ENCODE measurements at places on chromosomes 13 and 19.

DNA sequence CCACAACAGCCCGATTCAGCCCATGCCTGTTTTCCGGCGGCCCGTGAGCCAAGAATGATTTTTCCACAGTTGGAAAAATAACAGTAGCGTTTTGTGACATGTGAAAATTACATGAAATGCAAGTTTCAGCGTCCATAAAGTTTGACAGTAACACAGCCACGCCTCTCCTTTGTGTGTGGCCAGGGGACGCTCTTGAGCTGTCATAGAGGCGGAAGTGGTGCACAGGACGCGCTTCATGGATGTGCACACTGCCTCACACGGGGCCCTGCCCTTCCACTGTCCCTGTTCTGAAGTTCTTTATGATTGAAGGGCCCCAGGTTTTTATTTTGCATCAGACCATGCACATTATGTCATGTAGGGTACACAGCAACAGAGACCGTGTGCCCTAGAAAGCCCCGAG, 12.4 kb upstream of the ELAVL1 start:
- H3K36me3 ChIP-seq = peaks cover 1% of the 10 kb centered on the region
- no peak overlapping the region for H3K4me3 ChIP-seq
- peak; percentile 64 for DNase-seq
- no peaks in the 10 kb centered on the region for H3K27me3 ChIP-seq
- peaks cover 2% of the 10 kb centered on the region for H3K4me1 ChIP-seq

DNA sequence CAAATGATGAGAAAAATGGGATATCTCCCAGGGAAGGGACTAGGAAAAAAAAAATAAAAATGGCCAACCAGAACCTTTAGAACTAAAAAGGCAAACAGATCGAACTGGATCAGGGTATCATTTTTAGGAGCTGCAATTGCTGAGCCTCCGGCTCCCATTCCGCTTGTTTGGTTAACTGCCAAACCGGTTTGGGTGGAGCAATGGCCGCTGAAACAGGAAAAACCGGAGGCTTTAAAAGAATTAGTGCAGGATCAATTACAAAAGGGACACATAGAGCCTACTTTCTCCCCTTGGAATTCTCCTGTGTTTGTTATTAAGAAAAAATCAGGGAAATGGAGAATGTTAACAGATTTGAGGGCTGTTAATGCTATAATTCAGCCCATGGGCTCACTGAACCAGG, 12.7 kb upstream of the ZNF443 start:
- H3K27ac ChIP-seq = no peak overlapping the region
- H3K4me1 ChIP-seq = no peaks in the 10 kb centered on the region
- DNase-seq = no peak
- H3K27me3 ChIP-seq = no peaks in the 10 kb centered on the region
- no peak overlapping the region for H3K4me3 ChIP-seq

GRCh38 chr13:95049772-95050171, 251.5 kb downstream of the ABCC4 start:
- no peak overlapping the region for H3K4me3 ChIP-seq
- H3K27ac ChIP-seq = no peak overlapping the region
- H3K4me1 ChIP-seq = peaks cover 18% of the 10 kb centered on the region
- H3K27me3 ChIP-seq = no peaks in the 10 kb centered on the region
- no peak for DNase-seq

GRCh38 chr13:92259523-92259922, 861.1 kb downstream of the GPC5 start:
- H3K27me3 ChIP-seq = no peaks in the 10 kb centered on the region
- no peak overlapping the region for H3K4me3 ChIP-seq
- no peak for DNase-seq
- no peaks in the 10 kb centered on the region for H3K4me1 ChIP-seq
- H3K27ac ChIP-seq = no peak overlapping the region

DNA sequence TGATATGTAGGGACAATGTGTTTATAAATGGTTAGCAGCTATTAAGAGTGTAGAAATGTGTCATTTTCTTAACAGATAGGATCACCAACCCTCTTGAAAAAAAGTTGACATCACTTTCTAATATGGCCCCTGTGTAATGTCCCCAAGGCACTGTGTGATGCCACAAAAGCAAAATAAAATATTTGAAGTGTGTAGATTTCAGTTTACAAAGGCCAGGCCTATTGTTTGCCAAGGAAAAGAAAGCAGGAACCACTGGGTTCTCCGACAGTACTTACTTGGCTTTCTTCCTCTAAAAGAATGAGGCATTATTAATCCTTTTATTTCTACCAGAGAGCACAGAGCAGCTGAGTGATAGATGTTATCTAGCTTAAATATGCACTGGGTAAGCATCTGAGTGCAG, 10.5 kb upstream of the GJA3 start:
- no peaks in the 10 kb centered on the region for H3K36me3 ChIP-seq
- H3K27me3 ChIP-seq = peaks cover 53% of the 10 kb centered on the region
- no peak overlapping the region for H3K27ac ChIP-seq
- no peak for DNase-seq

GRCh38 chr13:60463787-60464186, 66.8 kb downstream of the TDRD3 start:
- no peak overlapping the region for H3K4me3 ChIP-seq
- no peaks in the 10 kb centered on the region for H3K27me3 ChIP-seq
- no peak for DNase-seq
- H3K36me3 ChIP-seq = peaks cover 20% of the 10 kb centered on the region

- no peak overlapping the region for H3K27ac ChIP-seq
- no peak overlapping the region for H3K4me3 ChIP-seq
- H3K4me1 ChIP-seq = peaks cover 11% of the 10 kb centered on the region
- peaks cover 26% of the 10 kb centered on the region for H3K36me3 ChIP-seq
- DNase-seq = no peak
- H3K27me3 ChIP-seq = no peaks in the 10 kb centered on the region
These were observed 54.8 kb downstream of the EPS15L1 start for GRCh38 chr19:16416991-16417390.

GRCh38 chr13:58919551-58919950, 1244.2 kb downstream of the DIAPH3 start:
- DNase-seq = no peak
- H3K27me3 ChIP-seq = no peaks in the 10 kb centered on the region
- H3K27ac ChIP-seq = no peak overlapping the region
- no peaks in the 10 kb centered on the region for H3K4me1 ChIP-seq
- H3K36me3 ChIP-seq = no peaks in the 10 kb centered on the region

DNA sequence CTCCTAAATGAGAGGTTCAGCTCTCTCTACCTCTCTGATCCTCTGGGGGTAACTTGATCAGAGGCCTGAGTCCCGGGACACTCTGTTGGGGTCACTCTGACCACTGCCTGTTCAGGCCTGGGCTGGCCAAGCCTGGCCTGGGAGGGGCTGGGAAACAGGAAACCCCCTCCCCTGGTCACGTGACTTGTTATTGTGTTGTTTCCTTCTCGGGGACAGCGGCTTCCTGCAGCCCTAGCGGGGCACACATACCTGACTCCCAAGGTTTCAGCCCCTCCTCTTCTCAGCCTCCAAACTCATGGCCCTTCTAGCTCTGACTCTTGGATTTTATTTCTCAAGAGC, at the start of gene USHBP1:
Gene USHBP1, minus strand, starts transcription at position 105 of the 339 bp plus-strand sequence. CDS start 446 bp downstream, outside the sequence.
- H3K4me1 ChIP-seq = peaks cover 21% of the 10 kb centered on the region
- no peak for DNase-seq
- no peak within 1 kb of the TSS for H3K4me3 ChIP-seq
- H3K36me3 ChIP-seq = peaks cover 1% of the 10 kb centered on the region
